Right lung (tissue), 10 donors: ENCODE measurements at places on chromosomes 5 and 9. TPM values are rescaled to one million over a fixed set of nuclear protein-coding genes. Genes with fewer than 3 reads are reported as not detected.
A peak's percentile ranks its signal among the peaks of the same experiment; 100 is the strongest.

- no peak for DNase-seq
Measured at GRCh38 chr5:127447827-127448226, 69.6 kb upstream of the PRRC1 start.

IARS1 gene
- 87.6 TPM for polyA plus RNA-seq

- DNase-seq = no peak
Measured at GRCh38 chr9:3879315-3879714, 353.5 kb upstream of the RFX3 start.

DNA sequence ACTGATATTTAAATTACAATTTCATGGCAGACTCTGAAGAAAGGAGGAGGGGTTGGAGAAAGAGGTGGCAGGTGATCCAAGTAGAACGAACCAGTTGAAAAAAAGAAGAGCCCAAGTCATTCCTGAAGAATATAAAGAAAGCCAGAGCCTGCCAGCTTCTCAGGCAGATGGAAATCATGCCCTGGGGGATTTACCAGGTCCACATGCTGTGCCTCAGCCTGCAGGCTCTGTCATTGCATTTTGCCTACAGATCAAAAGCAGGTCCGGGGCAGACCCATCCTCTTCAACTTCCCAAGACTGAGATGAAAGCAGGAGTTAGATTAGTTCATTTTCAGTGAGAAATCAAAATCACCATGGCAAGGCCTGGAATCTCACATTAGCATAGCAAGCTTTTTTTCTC, 48.5 kb downstream of the GDNF start:
- no peak for DNase-seq

SLC6A7 gene
- 0.04 TPM for polyA plus RNA-seq

- DNase-seq = peak; percentile 78
Measured at GRCh38 chr5:150801117-150801927, 22.8 kb downstream of the SMIM3 start.

DNA sequence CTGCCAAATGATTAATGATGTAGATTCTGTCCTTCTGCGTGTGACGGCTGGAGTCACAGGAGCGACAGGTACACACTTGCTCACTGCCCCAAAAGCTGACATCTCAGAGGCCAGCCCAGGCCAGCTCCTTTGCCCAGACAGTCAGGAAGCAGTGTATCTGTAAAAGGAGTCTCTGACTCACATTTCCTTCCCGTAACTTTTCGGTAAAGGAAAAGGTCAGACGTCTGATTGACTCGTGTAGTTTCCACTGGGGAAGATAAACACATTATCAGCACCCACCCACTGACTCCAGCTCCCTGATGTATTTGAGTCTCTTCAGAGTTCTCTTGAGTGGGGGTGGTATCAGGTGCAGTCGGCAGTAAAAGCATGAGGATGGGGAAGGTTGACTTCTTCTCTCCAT, 64.4 kb upstream of the WWC1 start:
- DNase-seq = no peak

RIGI gene
- 14.1 TPM for polyA plus RNA-seq

DNA sequence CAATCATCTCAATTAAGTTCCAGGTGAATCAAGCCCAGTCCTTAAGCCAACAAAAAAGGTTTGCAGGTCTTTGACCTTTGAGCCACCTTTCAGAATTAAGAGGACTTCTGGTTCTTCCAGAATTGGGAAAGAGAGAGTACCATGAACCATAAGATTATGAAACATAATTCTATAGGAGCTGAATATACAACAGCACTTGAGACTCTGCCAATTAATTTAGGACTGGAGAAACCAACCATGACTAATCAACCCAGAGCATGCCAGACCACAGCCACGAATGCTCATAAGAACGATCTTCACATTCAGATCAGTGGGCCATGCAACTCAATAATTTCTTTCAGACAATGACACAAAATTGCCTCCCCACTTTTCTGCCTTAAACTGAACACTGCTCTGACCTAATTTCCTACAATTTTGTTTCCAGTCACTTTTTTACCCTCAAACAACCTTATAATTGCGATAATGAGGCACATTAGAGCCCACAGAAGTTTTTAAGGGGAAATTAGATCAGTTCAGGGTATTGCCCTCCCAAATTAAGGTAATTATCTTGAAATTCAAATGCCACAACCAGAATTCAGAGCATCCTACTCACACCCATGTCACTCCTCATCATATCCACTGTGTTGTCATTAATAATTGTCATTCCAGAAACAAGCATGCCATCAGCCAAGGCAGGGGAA, 213.4 kb downstream of the ATPSCKMT start:
- DNase-seq = no peak

DNA sequence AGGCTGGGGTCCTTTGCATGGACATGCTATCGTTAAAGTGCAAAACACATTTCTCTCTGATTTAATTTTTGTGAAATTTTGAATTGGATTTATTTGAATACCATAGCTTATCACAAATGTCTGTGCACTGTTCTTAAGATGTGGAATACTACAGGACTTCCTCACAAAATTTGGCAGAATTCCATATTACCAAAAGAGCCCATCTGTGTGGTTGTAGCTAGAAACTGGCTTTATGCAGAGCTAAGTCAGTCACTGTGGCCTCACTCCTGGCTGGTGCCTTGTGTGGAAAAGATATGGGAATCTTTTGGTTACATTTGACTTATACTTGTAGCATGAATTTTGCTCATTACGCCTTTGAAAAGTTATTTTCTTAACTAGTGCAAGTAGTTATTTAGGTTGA, 35.5 kb downstream of the ACO1 start:
- no peak for DNase-seq

- DNase-seq = no peak
Measured at GRCh38 chr5:124902097-124902821, 155.8 kb upstream of the ZNF608 start.

PLPP1 gene
- polyA plus RNA-seq = 97.0 TPM

INSYN2B gene
- polyA plus RNA-seq = 4.9 TPM

- no peak for DNase-seq
Measured at GRCh38 chr9:129656795-129657390, 8.6 kb upstream of the PRRX2 start.

DNA sequence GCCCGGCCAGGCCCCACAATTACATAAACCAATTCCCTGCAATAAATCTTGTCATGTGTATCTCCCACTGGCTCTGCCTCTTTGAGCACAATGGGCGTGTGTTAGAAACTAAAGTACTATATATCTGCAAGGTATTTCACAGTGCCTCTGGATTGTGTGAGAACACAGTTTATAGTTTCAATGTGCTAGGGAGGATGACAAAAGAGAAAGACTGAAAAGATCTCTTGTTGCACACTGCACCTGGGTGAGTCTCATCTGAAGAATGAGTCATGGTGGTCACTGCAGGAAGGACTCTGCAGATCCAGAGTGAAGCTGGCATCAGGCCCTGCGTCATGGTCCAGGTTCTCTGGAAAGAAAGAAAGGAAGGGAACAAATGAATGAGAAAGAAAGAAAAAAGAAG, 20.7 kb upstream of the CTSV start:
- DNase-seq = no peak

- no peak for DNase-seq
Measured at GRCh38 chr5:34474573-34475021, 181.5 kb upstream of the RAI14 start.

CDC23 gene
- polyA plus RNA-seq = 67.0 TPM
